Vagina (tissue), 2 donors: ENCODE measurements at places on chromosomes 16 and 17.

DNA sequence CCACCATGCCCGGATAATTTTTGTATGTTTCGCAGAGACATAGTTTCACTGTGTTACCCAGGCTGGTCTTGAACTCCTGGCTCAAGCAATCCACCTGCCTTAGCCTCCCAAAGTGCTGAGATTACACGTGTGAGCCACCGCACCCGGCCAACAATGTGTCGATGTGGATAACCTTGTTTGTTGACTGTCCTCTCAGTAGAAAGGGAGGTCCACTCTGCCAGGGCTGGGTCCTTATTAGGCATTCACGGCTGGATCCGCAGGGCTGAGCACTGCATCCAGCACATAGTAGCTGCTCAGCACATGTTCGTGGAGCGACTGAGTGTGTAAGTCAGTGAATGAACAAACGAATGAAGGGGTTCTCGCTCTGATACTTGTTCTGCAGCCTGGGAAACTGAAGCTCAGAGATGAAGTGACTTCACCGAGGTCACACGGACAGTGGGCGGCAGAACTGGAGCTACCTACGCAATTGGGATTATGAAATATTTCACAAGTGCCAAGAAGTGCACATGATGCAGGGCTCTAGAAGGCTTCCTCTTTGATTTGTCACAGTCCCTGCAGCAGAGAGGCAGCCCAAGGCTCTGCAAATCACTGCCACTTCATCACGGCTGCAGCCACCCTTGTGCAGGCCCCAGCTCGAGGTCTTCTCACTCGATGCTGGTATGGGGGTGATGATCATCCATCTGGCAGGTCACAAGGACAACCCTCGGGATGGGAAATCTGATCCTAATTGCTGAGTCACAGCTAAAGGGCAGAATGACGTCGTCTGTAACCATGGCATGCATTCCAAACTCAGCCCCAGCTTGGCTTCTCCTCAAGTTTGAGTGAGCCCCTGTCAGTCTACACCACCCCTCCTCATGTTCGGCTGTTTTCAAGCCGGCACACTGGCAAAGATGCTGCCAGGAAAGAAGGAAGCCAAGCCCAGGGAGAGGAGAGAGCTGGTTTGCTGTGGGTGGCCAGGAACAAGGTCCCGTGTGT is 28.0 kb upstream of the SNN start:
- no peak for DNase-seq

GRCh38 chr16:19118938-19119431 is 5.2 kb downstream of the ITPRIPL2 start:
- no peak for DNase-seq

DNA sequence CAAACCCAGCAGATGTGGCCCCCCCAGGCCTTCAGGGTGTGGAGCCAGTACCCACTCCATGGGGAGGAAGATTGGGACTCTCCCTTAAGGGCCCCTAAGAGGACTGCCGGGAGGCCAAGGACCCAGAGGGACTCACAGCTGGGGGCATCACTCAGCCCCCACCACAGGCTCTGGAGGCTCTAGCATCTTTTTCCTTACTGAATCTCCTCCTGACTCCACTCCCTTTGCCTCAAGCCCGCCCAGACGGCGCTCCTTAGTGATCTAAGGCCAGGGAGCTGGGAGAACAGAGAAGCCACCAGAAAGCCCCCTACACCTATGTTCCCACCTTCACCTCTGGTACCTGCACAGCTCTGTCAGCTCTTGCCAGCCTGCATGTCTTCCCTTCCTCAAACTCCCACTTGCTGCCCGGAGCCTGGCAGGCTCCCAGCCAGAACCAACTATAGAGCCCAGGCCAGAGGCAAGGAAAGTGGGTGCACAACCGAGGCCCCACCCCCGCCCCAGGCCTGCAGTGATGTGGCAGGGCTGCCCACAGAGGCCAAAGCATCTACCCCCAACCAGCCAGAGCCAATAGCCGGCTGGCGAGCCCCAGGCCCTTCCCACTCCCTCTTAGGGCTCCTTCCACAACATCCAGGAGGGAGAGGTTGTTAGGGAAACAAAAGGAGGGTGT is 22.3 kb upstream of the MPO start:
- DNase-seq, result peak; percentile 93

GRCh38 chr16:88535191-88535856 is 34.9 kb upstream of the ZC3H18 start:
- DNase-seq, result no peak

DNA sequence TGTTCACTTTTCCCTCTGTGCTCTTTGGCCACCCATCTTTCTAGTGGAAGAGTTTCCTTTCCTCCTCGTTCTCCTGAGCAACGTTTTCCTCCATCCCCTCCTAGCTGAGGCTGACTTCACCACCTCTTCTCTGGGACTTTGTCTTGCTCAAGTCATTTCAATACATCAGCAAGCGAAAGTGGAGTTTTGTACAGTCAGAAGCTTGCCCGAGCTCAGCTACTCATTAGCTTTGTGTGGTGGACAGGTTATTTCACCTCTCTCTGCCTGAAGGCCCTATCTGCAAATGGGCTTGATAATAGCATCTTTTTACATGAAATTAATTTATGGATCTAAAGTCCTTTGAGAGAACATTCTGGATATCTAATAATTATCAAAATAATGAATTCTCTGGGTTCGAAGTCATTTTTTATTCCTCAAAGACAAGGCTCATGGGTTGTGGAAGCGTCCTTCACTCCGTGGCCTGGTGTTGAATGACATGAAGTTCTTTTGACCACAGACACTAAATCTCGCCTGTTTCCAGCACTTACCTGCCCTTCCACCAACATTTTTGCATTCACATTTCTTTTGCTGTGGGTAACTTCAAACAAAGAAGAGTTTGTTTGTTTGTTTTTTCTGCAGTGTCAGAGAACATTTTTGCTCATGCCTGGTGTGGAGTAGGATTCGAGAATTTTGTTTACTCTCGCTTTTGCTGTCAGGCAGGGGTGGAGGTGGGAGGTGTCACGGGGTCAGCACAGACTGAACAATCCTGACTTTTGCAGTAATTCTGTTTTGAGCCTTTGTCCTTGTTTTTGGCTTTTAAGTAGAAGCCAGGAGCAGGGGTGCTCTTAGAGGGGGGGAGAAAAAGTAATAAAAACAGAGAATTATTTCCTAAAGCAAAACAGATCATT is 155.0 kb upstream of the CACNG5 start:
- no peak for DNase-seq

- no peak for DNase-seq
These were observed 16.8 kb upstream of the MTSS2 start for GRCh38 chr16:70702624-70703023.

DNA sequence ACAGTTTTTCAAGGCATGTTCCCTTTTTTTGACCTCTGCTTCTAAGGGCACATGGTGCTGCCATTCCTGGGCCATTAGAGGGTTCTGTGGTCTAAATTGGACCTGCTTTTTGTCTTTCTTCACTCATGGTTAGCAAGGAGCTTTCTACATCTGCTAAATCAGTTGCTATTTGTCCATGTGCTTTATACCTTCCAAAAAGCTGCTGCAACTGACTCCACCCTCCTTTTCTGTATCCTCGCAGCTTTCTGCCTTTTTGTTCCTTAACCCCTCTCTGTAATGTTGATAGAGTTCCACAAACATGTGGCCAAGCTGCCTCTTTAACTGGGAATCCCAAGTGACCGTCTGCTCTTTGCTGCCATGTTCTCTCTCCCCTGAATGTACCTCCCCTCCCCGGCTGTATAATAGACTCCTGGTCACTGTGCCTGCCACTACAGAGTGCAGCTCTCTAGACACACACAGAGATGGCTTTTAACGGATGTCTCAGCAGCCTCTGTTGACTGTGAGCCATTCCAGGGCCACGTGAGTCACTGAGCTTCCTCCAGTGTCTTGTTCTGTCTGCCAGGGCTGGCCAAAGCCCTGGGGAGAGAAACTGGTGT is 57.4 kb upstream of the TEKT3 start:
- DNase-seq, result no peak

GRCh38 chr17:19288453-19288852 is 51.3 kb downstream of the EPN2 start:
- no peak for DNase-seq

DNA sequence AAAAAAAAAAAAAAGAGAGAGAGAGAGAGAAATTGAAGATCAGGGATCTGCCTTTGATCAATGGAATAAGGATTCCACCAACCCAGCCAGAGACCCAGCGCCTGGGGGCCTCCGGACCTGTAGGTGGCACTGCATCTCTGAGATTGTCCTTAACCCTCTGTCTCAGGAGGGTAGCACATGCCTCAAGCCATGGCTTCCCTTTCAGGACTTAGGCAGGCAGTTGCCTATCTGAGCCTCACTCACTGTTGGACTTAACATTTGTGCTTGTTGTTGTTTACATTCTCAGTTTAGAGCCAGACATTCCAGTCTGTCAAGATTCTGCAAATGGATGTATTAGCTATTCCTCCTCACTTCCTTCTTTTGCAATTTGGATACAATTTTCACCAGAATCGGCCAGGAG is 5.1 kb upstream of the SCNN1B start:
- no peak for DNase-seq

- no peak for DNase-seq
These were observed 1.4 kb downstream of the KRTAP29-1 start for GRCh38 chr17:41301204-41301790.

- DNase-seq, result no peak
These were observed 58.2 kb downstream of the MYH11 start for GRCh38 chr16:15798671-15799070.

DNA sequence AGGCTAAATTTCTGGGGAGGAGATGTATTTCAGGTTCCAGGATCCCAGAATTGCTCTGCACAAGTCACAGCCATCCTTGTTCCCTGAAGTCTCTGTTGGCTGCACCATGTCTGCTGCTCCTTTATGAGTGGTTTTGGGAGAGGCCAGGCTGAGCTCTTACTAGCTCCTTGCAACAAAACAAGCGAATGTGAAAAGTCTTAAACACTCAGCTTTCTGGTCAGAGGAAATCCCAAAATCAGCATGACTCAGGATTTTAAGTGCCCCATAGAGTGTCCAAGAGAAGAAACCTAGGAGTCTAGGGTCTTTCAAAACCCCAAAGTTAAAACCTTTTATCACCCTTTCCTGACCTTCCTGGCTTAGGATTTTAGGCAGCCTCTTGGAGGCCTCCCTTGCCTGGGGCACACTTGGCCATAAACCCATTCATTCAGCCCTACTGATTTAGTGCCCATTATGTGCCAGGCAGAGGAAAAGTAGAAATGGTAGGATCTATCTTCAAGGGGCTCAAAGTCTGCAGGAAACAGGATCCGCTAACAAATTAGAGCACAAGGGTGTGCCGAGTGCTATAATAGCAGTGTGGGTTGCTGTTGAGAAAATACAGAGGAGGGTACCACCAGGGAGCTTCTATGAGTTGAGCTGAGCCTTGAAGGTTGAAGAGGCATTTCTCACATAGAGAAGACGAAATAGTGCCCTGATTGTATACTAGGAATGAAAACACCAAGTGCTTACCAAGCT is 36.9 kb downstream of the SOST start:
- no peak for DNase-seq

GRCh38 chr17:44223541-44224071 is 4.1 kb upstream of the UBTF start:
- DNase-seq, result no peak

DNA sequence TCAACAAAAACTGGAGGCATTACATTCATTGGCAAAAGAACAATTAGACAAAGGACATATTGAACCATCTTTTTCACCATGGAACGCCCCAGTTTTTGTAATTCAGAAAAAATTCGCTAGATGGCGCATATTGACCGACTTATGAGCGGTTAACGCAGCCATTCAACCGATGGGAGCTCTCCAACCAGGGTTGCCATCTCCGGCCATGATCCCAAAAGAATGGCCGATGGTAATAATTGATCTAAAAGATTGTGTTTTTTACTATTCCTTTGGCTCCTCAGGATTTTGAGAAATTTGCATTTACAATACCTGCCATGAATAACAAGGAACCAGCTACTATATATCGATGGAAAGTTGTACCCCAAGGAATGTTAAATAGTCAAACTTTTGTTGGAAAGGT is 21.4 kb downstream of the ALOX15B start:
- DNase-seq, result no peak

DNA sequence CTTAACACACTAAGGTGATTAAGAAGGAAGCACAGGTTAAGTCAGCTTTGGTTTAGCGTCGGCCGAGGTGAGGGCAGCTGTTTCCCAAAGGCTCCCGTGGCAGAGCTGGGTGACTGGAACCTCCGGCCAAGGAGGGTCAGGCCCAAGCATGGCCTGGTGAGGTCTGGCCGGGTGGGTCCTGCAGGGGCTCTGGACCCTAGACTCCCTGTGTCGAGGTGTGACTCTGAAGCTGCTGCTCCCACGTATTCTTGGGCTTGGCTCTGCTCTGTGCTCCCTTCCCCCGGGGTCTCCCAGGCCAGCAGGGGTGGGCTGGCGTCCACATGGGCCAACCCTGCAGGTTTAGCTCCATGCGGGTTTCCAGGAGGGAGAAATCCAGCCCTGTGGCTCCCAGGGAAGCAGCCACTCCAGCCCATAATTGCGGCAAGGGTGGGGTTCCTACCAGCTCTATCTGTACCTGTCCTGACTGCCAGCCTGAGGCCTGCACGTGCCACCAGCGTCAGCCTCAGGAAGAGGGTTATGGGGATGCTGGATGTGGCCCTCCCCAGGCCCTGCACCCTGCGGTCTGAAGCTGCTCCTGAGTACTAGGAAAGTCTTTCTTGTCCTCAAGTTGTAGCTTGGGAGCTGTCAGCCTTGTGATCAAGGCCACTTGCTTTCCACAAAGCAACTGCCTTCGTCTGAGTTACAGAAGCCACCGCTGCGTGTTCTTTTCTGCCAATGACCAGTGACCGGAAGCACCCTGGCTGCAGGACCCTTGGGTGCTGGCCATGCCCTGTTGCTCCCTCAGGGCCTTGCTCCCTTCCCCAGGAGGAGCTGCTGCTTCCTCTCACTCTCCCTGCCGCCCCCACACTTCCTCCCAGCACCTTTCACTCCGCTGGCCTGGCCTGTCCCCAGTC is 4.8 kb downstream of the CDK5R1 start:
- no peak for DNase-seq

GRCh38 chr16:23434380-23434779 is 18.6 kb downstream of the COG7 start:
- no peak for DNase-seq

GRCh38 chr16:86575754-86576557 is 2.4 kb upstream of the FOXL1 start:
- DNase-seq, result no peak
